Fibroblast of the aortic adventitia (primary cell): ENCODE measurements at places on chromosomes 4 and X.

GRCh38 chrX:45818913-45819312 is 618.2 kb upstream of the DIPK2B start:
- no peak for DNase-seq

DNA sequence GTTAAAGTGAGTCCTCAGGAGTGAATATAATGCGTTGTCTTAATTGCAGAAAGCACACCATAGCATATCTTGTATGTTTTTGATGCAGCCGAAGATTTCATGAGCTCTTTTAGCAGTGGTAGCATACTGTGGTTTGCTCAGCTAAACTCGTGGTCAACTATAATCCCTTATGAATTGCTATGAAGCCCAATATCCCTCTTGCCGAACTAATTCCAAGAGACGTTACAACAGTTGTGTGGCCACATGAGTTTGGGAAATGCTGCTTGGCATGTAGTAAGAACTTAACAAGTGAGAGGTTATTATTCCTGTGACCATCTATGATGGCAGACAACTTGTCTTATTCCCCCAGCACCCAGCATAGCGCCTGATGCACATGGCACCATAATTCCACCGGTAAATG is 30.7 kb downstream of the SYAP1 start:
- no peak for DNase-seq

- peak; percentile 62 for DNase-seq
Measured at GRCh38 chr4:182978152-182978827, 61.1 kb upstream of the DCTD start.

DNA sequence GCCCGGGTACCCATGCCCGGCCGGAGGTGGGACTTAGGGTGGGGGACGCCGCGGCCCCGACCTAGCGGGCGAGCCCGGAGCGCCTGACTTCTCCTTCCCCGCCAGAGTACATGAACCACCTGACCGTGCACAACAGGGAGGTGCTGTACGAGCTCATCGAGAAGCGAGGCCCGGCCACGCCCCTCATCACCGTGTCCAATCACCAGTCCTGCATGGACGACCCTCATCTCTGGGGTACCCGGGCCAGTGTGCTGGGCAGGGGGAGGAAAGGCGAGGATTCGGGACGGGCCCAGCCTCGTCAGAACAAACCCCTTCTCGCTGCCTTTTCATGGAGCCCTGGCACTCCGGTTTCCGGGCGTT is 622 bp downstream of the TAFAZZIN start:
- peak; percentile 28 for DNase-seq

DNA sequence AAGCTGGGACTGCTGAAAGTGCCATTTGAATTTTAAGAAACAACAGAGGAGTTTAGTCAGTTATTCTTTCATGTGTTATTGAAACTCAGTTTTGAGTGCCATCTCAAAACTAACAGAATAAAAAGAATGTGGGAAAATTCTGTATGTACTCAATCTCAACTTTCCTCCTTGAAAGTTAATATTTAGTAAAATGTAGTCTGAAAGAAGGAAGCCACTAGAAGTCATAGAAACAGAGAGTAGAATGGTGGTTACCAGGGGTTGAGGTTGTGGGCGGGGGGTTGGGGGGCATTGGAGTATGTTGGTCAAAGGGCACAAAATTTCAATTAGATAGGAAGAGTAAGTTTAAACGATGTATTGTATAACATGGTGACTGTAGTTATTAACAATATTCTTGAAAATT is 628.3 kb upstream of the MAGEB2 start:
- no peak for DNase-seq

DNA sequence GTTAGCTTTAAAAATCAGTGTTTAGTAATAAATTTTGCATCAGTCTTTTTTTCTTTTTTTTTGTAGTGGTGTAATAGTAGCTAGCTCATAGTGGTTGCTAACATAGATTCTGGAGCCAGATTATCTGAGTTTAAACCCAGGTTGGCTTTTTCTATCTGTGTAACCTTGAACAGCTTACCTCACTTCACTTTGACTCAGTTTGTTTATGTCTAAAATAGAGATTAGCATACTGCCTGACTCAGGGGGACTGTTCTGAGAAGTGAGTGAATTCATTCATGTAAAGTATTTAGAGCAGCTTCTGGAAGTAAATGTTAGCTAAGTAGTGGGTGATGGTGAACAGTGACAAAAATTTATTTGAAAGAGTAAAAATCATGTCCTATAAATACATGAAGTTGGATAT is 32.9 kb downstream of the CPEB2 start:
- peak; percentile 26 for DNase-seq

DNA sequence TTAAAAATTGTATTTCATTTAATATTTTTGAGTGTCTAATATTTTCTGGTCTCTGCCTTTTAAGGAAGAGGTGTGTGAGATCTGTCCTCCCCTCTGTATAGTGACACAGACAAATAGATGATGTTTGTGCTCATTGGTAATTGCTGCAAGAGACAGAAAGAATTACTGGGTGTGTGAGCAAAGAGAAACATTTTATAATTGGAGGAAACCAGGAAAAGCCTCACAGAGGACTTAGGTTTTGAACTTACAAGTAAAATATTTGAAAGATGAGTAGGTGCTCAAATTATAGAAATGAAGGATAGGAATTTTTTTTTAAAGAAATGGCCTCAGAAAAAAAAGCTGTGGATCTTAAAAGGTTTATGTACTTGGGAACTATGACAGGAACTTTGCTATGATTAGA is 149.8 kb downstream of the SPCS3 start:
- DNase-seq = no peak

- no peak for DNase-seq
Measured at GRCh38 chr4:129345609-129346008, 249.7 kb downstream of the C4orf33 start.

- no peak for DNase-seq
Measured at GRCh38 chrX:14712096-14712495, 160.8 kb downstream of the FANCB start.

- DNase-seq = no peak
Measured at GRCh38 chr4:82648356-82648755, 86.6 kb upstream of the TMEM150C start.

DNA sequence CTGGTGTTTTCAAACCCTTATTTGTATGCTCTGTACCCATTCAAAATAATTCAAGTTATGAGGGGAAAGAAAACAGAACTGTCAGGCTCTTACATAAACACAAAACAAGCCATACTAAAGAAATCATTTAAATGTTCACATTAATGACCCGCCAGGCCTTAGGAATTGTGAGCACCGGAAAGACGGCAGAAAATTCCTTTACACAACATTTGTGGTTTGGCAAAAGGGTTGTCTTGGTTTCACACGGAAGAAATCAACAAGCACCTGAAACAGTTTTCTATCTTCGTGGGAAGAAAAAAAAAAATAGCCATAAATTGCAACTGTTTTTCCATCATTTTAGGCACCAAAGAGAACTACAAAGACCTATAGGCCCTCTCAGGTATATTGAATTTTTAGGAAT is 188.5 kb upstream of the FTHL17 start:
- no peak for DNase-seq

DNA sequence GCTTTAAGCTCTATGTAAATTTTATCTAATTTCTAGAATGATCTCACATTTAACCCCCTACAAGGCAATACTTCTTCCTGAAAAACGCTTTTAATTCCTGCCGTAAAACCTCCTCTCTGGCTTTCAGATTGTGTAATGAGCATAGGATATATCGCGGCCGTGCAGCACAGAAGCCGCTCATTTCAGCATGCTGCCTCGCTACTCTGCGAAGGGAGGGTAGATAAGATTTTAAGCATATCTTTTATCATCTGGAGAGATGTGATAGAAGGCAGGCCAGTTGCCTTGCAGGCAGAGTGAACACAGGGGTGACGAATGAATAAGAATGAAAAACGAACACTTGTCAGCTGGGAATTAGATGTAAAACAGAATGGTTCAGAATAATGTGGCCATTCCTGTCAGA is 265.5 kb downstream of the UNC5C start:
- DNase-seq = no peak

GRCh38 chrX:63959975-63960374 is 175.0 kb upstream of the ARHGEF9 start:
- no peak for DNase-seq

GRCh38 chrX:10769696-10770619 is 149.6 kb upstream of the MID1 start:
- DNase-seq = peak; percentile 52

DNA sequence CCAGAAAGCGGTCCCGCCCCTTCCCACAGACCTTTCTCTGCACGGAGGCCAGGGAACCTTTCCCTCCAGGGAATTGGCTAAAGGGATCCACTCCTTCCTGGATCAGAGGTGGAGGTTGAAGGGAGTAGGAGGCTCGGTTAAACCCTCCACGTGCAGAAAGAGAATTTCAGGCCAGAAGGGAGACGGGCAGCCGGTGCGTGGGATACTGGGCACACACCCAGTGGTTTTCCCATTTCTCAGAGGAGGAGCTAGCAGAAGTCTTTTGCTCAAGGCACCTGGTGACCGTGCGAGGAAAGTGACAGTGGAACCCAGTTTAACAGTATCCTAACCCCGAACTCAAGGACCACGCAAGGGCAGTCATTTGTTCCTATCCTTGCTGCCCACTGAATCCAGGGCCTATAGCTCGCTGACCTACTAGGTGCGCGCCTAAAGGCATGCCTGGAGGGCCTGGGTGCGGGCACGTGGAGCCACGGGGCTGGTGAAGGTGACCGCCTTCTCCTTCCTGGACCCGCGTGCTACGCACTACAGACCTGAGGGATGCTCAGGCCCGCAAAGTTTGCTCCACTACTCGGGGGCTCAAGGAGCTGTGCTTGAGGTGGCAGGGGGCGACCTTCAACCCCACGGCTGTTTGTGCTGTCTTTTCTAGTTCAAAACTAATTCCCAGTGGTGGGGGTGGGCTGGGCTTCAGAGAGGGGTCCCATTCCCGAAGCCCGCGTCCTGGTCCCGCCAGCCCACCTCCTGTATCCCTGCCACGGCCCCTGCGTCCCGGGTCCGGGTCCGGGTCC is 587 bp upstream of the AFF2 start:
- no peak for DNase-seq
